ENCODE measurements at places on chromosomes 1 and 21.

DNA sequence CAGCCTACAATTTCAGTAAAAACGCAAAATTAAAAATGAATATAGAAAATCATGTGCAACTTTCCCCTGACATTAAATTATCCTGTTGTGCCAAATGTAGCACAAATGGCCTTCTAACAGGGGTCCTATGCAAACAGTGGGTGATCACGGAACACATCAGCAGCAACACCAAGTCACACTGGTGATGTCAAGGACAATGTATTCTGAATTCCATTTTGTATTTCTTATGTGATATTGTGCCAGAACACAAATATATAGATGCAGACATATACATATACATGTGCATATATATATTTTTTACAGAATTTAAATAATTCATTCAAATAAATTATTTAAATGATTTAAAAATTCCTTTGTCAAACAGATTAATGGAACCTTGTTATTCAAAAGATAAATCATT lies 8.6 kb upstream of the ADGRL2 start:
- no peak for DNase-seq

- no peak for DNase-seq
Observed at GRCh38 chr1:234706931-234707330, 97.0 kb upstream of the IRF2BP2 start.

GRCh38 chr21:31479714-31480113 lies 135.7 kb upstream of the TIAM1 start:
- no peak for DNase-seq

GRCh38 chr1:19534281-19534680 lies 48.9 kb upstream of the CAPZB start:
- DNase-seq: no peak

- no peak for DNase-seq
Observed at GRCh38 chr1:202567738-202568137, 142.5 kb downstream of the SYT2 start.

DNA sequence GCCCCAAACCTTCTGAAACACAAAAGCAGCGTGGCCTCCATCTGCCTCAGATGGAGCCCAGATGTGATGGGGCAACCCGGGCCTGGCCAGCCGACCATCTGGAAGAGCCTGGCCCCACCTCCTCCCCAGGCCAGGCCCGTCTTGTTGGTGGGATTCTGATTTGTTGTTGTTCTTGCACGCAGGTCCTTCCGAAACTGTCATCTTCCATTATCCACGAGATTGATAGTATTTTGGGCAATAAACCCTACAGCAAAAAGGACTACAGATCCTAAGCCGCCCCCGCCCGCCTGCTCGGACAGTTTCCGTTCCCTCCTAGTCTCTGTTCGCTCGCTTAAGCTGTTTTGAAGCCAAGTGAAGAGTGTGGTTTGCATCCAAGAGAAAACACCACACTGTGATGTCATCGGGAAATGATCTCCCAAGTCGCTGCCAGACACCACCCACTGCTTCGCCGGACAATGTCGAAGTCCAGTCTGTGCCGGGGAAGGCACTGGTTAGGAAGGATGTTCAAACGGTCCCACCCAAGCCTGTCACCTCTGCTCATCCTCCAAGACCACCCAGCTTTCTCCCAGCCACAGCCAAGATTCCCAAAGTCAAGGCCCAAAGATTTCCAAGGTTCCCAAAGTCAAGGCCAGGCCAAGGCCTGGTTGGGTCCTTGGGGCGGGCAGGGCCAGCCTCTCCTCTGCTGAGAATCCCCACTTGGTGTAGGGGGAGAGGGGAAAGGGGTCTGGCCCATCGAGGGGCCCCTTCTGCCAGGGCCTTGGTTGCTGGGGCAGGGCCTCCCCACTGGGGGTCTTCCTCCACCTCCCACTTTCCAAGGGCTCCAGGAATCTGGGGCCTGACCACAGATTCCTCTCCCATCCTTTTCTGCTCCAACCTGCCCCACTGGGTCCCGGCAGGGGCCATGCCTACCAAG lies 52.9 kb downstream of the KCNAB2 start:
- DNase-seq: no peak

GRCh38 chr1:40268211-40268610 lies 10.2 kb downstream of the ZMPSTE24 start:
- no peak for DNase-seq

DNA sequence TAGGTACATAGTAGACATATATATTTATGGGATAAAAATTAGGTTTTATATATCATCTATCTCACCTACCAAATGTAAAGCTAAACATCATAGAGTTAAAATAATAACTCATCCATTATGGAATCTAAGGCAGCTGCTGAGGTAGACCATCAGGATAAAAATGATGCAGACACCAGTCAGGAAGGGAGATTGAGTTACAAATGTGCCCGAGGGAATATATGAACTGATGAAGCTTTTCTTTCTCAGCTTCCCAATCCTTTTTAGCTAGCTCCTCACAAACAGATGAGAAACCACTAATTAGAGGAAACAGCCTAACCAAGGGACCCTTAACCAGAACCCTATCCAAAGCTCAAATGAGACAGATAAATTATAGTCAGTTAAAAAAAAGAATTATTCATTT lies 20.9 kb downstream of the TTLL7 start:
- DNase-seq: no peak

DNA sequence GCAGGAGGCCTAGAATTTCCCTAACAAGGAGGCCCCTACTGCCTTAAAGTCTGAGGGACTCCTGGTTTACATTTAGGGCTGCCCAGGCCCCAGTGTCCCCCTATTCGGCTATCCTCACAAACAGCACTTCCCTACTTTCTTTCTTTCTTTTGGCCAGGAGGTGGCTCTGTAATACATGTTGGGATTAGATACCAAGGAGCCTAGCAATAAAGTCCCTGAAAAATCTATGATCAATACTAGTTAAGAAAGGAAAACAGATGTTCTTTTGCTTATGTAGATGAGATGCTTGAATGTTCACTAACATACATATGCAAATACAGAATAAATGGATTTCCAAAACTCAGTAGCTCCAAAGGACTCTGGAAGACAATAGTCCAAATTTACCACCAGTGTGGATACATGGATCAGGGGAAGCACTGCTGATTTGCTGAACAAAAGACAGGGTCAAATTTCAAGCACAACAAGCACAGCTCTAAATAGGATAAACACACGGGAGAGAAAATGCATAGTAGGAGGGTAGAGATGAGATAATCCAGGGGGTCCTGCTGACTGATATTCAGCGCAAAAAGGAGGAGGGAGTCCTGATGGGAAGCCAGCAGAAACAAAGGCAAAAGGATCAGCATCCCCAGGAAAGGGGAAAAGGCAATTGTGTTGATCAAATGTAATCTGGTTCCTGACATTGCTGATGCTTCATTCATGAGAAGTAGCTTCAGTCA lies 240.0 kb downstream of the NUF2 start:
- no peak for DNase-seq

GRCh38 chr1:165376811-165377311 lies 20.3 kb upstream of the LMX1A start:
- DNase-seq: no peak

- DNase-seq: no peak
Observed at GRCh38 chr1:203152158-203153034, 23.2 kb downstream of the MYBPH start.

GRCh38 chr1:220879509-220880361 lies 492 bp downstream of the HLX start:
- DNase-seq: peak; percentile 69

Measured in GM13976 (cell line).